Muscle of leg (tissue), 16 donors: ENCODE measurements at places on chromosomes 6 and 20. TPM values are rescaled to one million over a fixed set of nuclear protein-coding genes. Genes with fewer than 3 reads are reported as not detected.

HTR1E gene
- not detected for polyA plus RNA-seq

RIN2 gene
- 20.9 TPM for polyA plus RNA-seq

DNA sequence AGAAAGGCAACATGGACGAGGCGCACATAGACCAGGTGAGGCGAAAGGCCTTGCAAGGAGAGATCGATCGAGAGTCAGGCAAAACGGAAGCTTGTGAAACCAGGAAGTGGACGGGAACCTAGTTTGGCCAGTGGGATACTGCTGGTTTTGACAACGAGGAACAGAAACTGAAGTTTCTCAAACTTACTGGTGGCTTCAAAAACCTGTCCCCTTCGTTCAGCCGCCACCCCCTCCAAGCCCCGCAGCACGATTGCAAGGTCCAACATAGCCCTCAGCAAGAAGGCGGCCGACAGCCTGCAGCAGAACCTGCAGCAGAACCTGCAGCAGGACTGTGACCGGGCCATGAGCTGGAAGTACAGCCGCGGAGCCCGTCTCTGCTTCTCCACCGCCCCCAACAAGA is 238.0 kb downstream of the KHDC1L start:
- peak; percentile 13 for DNase-seq

DNA sequence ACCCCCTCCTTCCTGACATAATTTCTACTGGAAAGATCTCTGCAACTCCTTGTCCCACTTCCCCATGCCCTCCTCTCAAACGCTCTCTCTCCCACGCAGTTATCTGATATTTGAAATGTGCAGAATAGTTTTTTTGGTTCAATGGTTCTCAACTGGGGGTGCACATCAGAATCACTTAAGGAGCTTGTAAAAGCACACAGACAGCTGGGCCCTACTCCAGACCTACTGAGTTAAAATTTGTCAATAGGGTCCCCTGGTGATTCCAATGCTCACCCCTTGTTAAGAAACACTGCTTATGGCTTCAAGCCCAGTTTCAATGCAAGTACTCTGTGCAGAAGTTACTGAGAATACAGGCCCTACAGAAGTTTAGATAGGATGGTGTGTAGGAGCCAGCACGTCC is 45.2 kb upstream of the KCNK16 start:
- DNase-seq, result no peak

DNA sequence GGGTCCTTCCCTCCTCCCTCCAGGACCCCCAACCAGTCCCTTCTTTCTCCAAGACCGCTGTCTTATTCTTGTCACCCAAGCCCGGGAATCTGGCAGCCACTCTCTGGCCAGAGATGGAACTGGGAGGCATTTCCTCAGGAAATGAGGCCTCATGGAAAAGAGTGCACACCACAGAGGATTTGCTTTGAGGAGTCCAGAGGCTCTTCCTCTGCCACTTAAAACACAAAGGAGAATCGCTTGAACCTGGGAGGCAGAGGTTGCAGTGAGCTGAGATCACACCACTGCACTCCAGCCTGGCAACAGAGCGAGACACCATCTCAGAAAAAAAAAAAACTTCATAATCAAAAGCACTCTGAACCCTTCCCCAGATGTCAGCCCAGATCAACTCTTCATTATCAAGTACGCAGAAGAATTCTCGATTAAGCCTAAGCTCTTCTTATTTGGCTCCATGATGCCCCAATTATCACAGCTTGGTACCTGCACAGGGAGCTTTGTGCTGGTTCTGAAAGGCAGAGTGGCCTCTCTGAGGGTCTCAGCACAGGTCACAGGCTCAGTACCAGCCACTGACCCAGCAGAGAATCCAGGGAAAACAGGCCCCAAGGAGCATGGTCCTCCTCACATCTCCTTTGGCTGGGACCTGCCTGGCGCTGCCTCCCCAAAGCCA is 82.9 kb upstream of the MAFB start:
- DNase-seq, result no peak
